ENCODE measurements at places on chromosomes 13 and 19. TPM values are rescaled to one million over a fixed set of nuclear protein-coding genes. Genes with fewer than 3 reads are reported as not detected.

- peak overlapping the region; percentile 6 for H3K4me3 ChIP-seq
- H3K36me3 ChIP-seq: no peaks in the 10 kb centered on the region
- no peaks in the 10 kb centered on the region for H3K27me3 ChIP-seq
These were observed 39.2 kb downstream of the TNFRSF19 start for GRCh38 chr13:23609414-23609760.

DNA sequence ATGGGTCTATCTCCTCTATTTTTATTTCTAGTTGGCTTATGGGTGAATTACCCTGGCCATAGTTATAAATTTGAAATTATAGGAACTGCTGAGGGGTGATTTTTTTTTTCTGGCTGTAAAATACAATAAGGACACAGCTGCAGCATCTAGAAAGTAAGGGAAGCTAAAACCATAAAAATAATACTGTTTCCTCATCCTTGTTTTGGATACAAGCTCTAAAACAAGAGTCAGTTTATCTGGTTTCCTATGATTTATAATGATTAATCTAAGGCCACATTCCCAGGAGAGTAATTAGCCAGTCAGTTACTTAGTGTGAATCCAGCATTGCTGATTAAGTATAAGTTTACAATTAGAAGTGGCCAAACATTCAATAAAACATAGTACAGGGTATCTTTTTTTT is 219.1 kb upstream of the NBEA start:
- DNase-seq: no peak
- H3K27me3 ChIP-seq: no peaks in the 10 kb centered on the region
- H3K36me3 ChIP-seq: no peaks in the 10 kb centered on the region
- H3K4me3 ChIP-seq: no peak overlapping the region
- H3K4me1 ChIP-seq: no peaks in the 10 kb centered on the region

Gene EMP3
- 13.9 TPM for total RNA-seq

DNA sequence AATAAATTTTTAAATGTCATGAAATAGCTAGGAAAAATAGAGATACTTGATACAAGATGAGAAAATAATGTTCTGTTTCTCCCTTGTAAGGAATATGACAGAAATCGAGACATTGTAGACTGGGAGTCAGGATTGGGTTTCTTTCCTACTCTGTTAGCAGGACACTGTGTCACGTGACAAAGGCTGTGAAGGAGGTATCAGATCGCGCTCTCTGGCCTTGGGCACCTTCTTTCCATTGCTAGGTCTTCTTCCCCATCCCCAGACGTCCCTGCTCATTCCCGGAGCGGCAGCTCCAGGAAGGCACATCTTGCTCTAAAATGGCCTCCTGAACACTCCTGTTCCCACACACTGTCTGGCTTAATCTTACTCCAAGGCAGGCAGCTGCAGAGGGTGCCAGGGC is 133.4 kb downstream of the TM9SF2 start:
- H3K4me3 ChIP-seq: no peak overlapping the region
- H3K27ac ChIP-seq: no peak overlapping the region
- no peak for DNase-seq
- no peaks in the 10 kb centered on the region for H3K36me3 ChIP-seq
- no peaks in the 10 kb centered on the region for H3K27me3 ChIP-seq
- no peaks in the 10 kb centered on the region for H3K4me1 ChIP-seq

Gene PRRG2
- 20.8 TPM for total RNA-seq

Gene ZNF160
- total RNA-seq: 93.2 TPM

Gene PRR22
- total RNA-seq: 8.8 TPM

DNA sequence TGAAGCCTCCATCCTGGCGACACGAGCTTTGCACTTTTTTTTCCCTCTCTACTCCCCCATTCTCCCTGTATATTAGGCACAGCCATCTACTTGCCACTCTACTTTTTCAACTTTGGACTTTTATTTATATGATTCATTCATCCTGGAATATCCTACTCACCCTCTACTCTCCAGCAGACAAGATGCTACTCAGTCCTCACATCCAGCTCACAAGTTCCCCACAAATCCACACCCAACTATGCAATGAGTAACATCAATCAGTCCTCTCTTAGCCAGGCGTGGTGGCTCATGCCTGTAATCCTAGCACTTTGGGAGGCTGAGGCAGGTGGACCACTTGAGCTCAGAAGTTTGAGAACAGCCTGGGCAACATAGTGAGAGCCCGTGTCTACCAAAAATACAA is 23.9 kb upstream of the URAD start:
- no peak for DNase-seq
- no peaks in the 10 kb centered on the region for H3K27me3 ChIP-seq
- H3K27ac ChIP-seq: no peak overlapping the region
- no peaks in the 10 kb centered on the region for H3K36me3 ChIP-seq

Gene CNN1
- total RNA-seq: 21.2 TPM

DNA sequence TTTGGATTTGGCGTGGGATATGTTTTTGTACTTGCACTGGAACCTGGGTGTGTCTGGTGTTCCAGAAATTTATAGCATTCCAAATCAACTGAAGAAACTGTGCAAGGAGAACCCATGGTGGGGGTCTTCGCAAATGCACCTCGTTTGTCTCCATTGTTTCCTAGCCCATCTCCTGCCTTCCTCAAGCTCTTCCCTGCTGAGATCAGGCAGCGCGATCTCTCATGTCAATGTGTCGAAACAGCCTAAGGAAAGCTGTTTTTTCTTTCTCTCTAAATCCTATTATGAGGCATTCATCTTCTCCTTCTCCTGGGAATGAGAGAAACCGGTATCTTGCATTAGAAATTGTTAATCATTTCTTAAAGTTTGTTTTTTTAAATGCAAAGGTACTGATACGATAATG is 131.0 kb downstream of the KLF5 start:
- H3K27ac ChIP-seq: no peak overlapping the region
- DNase-seq: no peak
- H3K4me3 ChIP-seq: no peak overlapping the region
- H3K36me3 ChIP-seq: no peaks in the 10 kb centered on the region
- no peaks in the 10 kb centered on the region for H3K27me3 ChIP-seq
- H3K4me1 ChIP-seq: no peaks in the 10 kb centered on the region

DNA sequence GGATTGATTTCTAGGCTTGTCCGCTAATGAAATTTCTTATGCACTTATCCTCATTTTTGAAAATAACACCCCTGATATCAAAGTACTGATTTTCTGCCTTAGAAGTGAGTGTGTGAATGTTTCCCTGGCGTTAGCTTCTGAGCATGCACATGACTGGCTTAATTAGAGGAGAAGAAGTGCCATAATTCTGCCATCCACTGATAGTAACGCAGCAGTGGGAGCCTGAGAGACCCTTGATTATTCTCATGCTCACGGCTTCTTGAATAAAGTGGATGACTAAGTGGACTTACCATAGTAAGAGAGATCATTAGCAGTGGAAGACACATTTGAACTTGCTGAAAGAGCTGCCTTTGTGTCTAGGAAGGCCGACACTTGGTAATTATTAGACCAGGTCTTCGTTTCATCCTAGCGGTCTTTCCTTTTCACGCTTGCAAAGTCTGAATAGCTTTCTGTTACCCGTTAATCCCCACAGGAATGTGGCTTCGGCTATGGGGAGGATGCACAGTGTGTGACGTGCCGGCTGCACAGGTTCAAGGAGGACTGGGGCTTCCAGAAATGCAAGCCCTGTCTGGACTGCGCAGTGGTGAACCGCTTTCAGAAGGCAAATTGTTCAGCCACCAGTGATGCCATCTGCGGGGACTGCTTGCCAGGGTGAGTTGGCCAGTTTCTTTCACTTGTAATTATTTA is 45.3 kb downstream of the TNFRSF19 start:
- H3K27me3 ChIP-seq: no peaks in the 10 kb centered on the region
- no peak for DNase-seq
- H3K4me3 ChIP-seq: no peak overlapping the region
- peaks cover 9% of the 10 kb centered on the region for H3K4me1 ChIP-seq

Gene SULT2B1
- 2.5 TPM for total RNA-seq

GRCh38 chr13:107807306-107808073 is 407.8 kb downstream of the LIG4 start:
- H3K4me3 ChIP-seq: no peak overlapping the region
- H3K27me3 ChIP-seq: no peaks in the 10 kb centered on the region
- no peak for DNase-seq
- no peak overlapping the region for H3K27ac ChIP-seq
- no peaks in the 10 kb centered on the region for H3K4me1 ChIP-seq

DNA sequence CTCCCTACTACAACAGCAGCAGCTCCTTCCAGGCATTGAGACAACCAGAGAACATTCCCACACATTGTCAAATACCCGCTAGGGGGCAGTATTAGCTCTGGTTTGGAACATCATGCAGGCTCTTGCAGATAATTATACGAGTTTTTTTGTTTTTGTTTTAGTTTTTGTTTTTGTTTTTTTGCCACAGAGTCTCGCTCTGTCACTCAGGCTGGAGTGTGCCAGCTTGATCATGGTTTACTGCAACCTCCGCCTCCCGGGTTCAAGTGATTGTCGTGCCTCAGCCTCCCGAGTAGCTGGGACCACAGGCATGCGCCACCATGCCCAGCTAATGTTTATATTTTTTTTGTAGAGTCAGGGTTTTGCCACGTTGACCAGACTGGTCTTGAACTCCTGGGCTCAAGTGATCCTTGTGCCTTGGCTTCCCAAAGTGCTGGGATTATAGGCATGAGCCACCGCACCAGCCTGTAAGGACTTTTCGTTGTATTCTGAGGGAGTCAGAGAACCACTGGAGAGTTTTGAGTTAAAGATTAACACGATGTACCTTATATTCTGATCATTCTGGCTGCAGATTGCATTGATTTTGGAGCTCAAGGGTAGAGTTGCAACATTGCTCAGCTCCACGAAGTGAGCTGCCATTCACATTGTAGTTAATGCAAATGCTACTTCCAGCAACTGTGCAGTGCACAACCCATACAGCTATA is 41.7 kb upstream of the CEACAM20 start:
- H3K27me3 ChIP-seq: no peaks in the 10 kb centered on the region
- H3K27ac ChIP-seq: peak overlapping the region; percentile 18
- H3K4me1 ChIP-seq: peaks cover 6% of the 10 kb centered on the region
- H3K36me3 ChIP-seq: no peaks in the 10 kb centered on the region

Gene RFPL4A
- not detected for total RNA-seq

Gene GFY
- not detected for total RNA-seq

DNA sequence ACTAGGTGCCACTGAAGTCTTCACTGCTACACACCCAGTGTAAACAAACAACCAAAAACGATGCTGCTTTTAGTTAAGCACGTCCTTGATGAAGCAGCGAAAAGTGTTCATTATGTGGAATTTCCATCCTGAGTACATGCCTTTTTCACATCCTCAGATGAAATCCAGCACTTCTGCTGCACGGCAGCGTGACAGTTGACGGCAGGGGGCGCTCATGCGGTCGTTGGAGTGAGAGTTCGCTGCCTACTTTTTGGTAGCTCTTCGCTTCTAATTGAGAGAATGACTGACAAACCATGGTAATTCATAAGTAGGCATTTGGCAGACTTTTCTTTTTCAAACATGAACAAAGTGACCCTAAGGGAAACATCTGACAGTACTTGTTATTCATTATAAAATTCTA is 1124.9 kb downstream of the EFNB2 start:
- no peaks in the 10 kb centered on the region for H3K27me3 ChIP-seq
- DNase-seq: no peak
- H3K4me3 ChIP-seq: no peak overlapping the region
- no peak overlapping the region for H3K27ac ChIP-seq
- no peaks in the 10 kb centered on the region for H3K36me3 ChIP-seq
- no peaks in the 10 kb centered on the region for H3K4me1 ChIP-seq

All from Peyer's patch (tissue), 4 donors.